WERI-Rb-1 (cell line): ENCODE measurements at places on chromosomes 12 and 14.

DNA sequence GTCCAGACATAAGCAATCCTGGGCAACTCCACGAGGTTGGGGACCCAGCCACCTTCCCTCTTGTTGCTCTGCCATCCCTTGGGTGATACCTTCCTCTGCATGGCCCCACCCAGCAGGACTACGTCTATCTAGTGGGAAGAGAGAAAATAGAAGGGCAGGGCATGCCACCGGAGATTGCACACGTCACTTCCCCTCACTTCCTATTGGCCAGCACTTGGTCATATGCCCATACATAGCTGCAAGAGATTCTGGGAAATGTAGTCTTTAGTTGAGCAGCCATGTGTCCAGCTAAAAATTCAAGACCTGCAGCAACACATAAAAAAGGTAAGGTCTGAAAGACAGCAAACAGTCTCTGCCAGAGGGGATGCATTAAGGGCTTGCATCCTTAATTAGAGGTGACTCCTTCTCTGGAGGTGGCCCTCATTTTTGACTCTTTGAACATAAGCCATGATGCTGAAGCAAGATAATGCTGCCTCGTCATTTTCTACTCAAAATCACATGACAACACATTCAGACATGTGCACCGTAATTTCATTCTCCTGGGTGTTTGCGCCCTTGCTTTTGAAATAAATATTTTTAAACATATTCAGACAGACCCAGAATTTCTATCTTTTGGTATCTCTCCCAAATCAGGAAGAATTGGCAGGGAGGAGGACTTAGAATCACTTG is 91.8 kb upstream of the PWP1 start:
- peak; percentile 16 for DNase-seq

- DNase-seq, result no peak
Observed at GRCh38 chr12:131253376-131254026, 299.8 kb downstream of the ADGRD1 start.

DNA sequence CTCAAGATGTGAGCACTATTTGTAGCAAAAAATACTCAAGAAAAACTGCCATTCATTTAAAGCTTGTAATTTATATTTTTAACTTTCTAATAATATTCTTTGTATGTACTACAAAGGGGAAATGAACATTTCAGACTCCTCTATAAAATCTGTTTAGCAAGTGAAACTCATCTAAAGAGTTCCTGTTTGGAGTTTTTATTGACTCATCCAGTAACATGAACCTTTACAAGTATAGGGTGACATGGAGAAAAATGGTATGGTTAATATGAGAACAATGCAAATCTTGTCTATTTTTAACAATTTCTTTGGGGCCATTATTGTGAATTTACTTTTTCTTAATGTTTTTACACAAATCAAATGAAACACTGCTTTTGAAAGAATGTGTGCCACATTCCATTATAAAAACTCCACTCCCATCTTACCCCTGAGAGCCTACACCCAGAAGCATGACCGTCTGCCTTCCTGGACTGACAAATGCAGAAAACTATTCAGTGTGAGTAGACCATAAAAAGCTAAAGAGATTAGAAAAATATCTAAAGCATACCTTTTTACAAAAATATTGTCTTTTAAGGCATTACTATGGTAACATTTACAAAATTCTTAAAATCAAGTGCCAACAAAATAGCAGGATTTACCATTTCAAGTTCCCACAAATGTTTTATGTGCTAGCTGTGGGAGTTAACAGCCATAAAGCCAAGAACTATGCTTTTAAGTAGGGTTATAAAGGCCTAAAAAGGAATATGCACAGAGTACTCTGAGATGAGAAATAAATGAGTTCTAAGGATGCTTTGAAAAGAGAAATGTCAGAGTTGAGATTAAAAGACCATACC is 144.0 kb downstream of the ADAMTS20 start:
- no peak for DNase-seq

- peak; percentile 81 for DNase-seq
Observed at GRCh38 chr14:95515596-95516552, 576 bp downstream of the SYNE3 start.

GRCh38 chr12:40152783-40153383 is 47.0 kb upstream of the SLC2A13 start:
- DNase-seq, result peak; percentile 46

- DNase-seq, result peak; percentile 89
Observed at GRCh38 chr12:49974231-49974675, 1.5 kb downstream of the AQP6 start.

DNA sequence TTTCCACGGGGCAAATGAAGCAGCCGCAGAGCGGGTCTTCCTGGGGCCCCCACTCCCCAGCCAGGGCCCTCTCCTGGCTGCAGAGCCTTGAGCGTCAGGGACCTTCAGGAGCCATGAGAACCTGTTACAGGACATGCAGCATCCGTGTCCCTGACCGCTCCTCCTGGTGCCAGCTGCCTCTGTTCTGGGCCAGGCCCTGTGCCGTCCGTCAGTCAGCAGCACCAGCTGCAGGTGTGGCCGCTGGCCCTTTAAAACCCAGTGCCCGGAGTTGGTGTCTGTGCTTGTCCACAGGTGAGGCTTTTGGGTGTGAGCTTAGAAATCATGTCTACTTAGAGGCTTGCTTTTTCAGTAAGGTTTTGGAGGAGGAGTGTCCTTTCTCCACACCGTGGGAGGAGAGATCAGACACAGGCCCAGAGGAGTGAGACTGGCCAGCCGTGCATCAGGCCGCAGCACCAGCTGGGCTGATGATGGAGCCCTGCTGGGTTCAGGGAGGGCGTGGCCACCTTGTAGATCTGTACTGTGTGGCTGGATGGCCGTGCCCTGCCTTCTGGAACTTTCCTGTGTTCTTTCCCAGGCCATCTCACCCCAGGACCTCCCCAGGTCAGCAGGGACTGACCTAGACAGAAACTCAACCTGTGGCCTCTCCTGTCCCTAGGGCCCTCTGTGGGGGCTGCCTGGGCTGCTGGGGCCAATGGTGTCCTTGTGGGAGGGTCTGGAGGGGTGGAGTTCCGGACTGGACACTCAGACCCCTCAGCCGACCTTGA is 27.1 kb downstream of the AACS start:
- no peak for DNase-seq

- no peak for DNase-seq
Observed at GRCh38 chr12:51851413-51852124, 3.1 kb upstream of the FIGNL2 start.

GRCh38 chr14:78605897-78606500 is 435.8 kb downstream of the NRXN3 start:
- DNase-seq, result no peak

DNA sequence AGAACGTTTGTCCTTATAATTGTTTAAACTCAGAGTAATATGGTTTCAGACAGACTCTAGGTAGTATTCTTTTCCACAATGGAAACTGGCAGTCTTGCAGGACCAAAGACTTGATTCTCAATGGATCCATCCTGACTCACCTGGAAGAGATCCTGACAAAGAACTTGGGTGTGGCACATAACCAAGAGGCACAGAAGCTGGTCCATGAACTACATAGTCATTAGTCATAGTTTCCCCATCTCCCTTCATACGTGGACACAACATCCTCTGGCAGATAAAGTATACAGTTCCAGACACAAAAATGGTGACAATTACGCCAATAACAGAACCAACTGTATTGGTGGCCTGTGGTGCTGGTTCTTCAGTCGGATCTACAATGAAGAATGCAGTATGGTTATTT is 55.8 kb downstream of the BCL2L14 start:
- no peak for DNase-seq

GRCh38 chr14:70029296-70030132 is 150.3 kb downstream of the SMOC1 start:
- no peak for DNase-seq

DNA sequence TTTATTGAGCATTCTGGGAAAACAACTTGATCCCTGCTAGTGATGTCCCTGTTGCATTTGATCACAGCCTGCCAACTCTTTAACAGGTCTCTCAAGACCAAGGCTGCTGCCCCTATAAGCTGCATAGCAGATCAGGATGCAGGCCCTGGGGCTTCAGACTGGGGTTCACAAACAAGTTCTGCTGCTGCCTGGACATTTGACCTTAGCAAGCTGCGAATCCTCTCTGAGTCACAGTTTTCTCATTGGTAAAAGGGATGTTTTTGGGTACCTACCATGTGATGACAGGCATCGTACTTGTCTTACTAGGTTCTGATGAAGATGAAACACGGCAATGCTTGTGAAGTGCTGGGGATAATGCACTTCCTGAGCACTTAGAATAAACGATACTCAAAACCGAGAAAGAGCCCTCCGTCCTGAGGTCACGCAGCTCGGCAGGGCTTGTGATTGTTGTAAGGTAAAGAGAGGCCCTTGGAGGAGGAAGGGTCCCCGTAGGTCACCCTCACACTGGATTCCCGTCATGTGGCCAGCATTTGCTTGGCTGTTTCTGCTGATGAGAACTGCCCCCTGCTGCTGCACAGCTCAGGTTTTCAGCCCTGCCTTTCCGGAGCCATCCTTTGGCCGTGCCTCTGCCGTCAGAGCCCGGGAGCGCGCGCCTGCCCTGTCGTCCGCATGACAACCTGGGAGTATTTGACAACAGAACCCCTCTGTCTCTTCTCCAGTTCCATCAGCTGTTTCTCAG is 39.1 kb downstream of the TSPAN9 start:
- DNase-seq, result no peak
